ENCODE measurements at places on chromosomes 13 and 19.

DNA sequence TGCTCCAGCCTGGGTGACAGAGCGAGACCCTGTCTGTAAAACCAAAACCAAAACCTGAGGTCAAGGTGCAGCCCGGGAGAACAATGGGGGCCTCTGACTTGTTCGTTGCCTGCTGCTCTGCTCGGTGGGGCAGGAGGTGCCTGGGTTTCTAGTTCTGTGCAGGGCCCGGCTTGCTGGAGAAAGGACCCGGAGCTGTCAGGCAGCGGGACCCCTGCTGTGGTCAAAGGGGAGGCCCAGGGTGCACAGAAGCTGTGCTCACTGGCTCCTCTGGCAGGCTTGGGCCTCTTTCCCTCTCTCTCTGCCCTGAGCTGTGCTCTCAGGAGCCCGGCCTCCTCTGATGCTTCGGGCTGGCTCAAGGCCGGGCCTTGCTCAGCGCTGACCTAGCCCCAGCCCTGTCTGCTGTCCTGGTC, 3.5 kb downstream of the LRP3 start:
- DNase-seq, result no peak

DNA sequence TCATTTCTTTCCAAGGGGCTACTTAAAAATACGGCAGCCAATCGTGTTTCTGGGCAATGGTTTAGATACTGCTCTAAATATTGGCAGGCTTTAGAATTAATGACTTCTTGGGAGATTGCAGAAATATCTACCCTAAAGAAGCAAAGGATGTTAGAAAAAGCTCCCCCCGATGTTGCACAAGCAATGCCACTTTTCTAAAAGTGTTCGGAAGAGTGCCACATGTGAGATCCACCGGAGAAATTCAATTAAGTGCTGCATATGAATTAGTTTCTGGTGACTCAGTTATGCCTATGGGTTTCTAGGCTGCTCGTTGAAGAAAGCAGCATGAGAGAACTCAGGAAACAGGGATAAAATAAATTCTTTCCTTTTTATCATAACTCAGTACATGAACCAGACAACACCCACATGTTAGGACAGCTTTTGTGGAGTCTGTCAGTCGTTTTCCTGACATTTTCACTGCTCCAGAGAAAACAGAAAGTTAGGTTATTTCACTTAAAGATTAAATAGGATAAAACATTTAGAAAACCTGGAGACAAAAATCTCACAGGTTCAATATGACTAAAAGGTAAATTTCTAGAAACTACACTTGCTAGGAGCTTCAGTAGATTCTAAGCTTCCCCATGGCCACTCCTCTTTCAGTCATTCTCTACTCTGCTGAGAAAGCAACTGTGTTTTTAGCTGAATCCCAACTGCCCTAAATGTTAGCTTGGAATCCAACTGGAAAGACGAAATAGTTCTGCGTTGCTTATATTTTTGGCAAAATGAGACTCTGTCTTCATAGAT, 244.7 kb downstream of the DCLK1 start:
- DNase-seq, result no peak

DNA sequence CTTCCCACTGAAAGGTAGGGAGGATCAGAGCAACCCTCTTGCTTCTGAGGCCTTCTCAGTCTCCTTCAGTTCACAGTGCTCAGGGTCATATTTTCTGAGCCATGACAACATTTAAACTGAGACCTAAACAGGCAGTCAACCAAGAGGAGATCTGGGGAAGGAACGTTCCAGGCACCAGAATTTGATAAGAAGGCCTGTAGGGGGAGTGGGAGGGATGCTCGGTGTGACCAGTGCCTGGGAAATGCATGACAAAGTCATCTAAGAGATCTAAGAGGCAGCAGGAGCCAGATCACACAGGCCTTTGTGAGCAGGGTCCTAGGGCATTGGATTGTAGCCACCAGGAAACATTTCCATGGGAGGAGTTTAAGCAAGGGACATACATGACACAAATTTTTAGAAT, 71.6 kb downstream of the SHISA2 start:
- DNase-seq, result no peak

- DNase-seq, result no peak
Measured at GRCh38 chr19:55358943-55359908, 3.8 kb downstream of the GARIN5B start.

DNA sequence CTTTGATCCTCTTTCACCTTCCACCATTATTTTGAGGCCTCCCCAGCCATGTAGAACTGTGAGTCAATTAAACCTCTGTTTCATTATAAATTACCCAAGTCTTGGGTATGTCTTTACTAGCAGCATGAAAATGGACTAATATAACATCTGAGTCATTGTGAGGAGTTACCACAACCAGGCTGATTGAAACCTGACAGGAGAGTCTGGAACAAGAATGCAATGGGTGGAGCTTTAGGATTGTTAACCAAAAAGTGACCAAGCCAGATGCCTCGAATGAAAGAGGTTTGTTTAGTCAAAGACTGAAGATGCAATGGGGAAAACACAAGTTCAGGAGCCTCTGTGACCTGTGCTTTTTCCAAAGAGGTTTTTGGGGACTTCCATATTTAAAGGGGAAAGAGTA, 659.0 kb downstream of the SLITRK6 start:
- no peak for DNase-seq

DNA sequence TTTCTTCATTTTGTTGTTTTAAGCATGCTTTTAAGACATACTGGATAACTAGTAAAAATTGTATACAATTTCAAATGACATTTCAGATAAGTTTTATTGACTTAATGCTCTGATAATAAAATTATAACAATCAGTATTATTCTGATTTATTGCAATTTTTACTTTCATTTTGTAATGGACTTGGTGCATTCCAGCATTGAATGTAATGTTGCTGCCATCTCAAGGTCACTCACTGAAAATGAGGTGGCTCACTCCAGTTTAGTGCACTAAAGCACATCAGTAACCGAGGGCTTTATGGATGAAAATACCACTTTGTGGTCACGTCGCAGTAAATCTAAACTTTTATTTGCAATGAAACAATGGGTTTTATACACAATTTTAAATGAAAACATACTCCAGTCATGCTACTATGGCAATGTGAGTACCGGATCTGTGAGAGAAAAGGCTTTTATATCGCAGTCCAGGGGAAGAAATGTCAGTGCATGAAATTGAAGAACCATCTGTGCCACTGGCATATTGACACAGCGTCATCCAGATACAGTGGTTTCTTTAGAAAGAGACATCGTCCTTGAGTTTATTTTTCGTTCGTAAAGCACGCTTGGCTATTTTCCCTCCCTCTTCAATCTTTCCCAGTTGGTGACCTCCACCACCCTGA, 20.7 kb upstream of the ZNF507 start:
- DNase-seq, result no peak

Data from activated CD4-positive, alpha-beta T cell treated with anti-CD3 and anti-CD28 coated beads, Interleukin-2, Interleukin-6, amounts not matched to agents 100 ng/mL and 50 ng/mL, durations not matched to agents 16 hours and 8 hours (primary cell).